ENCODE measurements at places on chromosomes 4 and X.
A peak's percentile ranks its signal among the peaks of the same experiment; 100 is the strongest.

GRCh38 chrX:123965712-123966111 is 4.2 kb downstream of the STAG2 start:
- no peak for DNase-seq

- DNase-seq = peak; percentile 79
Measured at GRCh38 chrX:107551546-107551945, 76.8 kb upstream of the PRPS1 start.

DNA sequence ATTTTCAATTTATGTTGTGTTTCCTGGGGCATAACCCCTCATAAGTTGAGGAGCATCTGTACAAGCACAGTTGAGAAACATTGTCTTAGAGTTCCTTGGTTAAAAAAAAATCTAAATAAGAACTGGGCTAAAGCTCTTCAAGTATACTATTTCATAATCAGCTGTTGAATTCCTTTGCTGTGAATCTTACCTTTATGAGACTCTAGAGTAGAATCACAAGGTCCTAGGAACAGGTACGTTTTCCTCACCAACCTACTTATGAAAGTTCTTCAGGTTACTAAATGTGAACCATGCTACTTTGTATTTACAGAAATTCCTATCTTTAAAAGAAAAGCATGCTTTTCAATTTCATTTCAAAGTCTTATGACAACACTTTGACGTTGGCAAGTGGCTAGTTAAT is 20.9 kb upstream of the SOD3 start:
- DNase-seq = no peak

DNA sequence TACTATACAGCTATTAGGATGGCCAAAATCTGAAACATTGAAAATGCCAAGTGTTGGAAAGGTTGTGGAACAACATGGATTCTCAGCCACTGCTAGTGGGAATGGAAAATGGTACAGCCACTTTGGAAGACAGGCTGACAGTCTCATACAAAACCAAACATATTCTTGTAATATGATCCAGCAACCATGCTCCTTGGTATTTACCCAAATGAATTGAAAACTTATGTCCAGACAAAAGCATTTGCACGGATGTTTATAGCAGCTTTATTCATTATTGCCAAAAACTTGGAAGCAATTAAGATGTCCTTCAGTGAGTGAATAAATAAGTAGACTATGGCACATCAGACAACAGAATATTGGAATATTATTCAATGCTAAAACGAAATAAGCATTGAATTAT is 105.8 kb upstream of the DCLK2 start:
- DNase-seq = no peak

GRCh38 chrX:110924871-110925270 is 129.3 kb upstream of the CHRDL1 start:
- DNase-seq = no peak

DNA sequence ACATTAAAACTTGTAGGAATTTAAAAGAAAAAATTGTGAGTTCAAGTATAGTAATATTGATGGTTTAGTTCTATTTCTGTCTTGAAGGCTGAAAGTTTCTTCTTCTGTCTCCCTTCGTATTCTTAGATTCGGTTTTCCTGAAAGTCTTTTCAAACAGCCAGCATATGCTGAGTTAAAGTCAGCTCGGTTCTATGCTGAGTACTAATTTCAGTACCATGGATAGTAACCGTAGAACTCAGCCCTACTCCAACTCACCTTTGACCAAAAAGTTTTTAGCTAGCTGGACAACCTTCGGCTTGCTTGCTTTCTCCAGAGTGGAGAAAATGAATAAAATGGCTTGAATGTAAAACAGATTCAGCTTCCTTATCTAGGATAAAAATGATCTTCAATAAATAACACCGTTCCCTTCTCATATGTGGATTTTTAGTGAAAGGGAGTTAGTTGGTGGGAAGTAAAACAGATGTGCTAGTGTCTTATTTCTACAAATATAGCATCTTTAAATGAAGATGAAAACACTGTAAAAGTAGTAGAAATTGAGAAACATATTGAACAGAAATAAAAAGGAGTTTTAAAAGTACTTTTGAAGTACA is 5.2 kb downstream of the POU4F2 start:
- DNase-seq = no peak

- no peak for DNase-seq
Measured at GRCh38 chr4:89008166-89008565, 48.8 kb downstream of the FAM13A start.

DNA sequence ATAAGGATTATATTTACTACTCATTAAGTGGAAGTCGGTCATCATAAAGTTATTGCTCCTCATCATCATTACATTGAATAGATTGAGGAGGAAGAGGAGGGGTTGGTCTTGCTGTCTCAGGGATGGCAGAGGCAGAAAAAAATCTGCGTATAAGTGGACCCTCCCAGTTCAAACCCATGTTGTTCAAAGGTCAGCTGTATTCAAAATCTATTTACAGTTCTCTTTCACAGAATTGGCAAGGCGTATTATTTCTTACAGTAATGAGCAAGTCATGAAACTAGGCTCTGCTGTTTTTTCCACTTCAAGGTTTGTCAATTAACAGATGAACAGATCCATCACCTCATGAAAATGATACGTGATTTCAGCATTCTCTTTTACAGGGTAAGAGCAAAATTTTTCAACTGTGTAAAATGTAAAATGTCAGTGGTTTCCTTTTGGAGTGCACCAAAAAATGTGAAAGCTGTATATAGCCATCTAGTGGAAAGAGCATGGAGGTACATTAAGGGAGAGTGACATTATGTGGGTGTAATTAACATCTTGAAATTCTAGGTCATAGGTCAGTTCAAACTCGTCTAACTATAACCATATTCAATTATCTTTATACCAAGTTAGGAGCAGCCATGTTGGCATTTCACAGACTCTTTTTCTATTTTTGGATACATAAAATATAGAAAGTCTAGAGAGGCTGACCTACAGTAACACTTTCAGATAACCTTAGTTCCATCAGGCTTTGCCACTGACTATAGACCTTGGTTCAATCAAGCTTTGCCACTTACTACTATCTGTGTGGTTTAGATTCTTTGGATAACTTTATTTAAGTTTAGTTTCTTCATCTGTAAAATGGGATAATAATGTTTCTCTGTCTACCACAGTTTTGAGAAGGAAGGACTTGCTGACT is 30.1 kb downstream of the NEIL3 start:
- peak; percentile 1 for DNase-seq

- no peak for DNase-seq
Measured at GRCh38 chr4:7512428-7512827, 77.7 kb upstream of the PSAPL1 start.

GRCh38 chrX:44951572-44952067 is 78.6 kb downstream of the KDM6A start:
- no peak for DNase-seq

GRCh38 chrX:110156167-110156754 is 153.3 kb downstream of the TMEM164 start:
- DNase-seq = no peak

GRCh38 chr4:107276052-107276451 is 239.9 kb upstream of the DKK2 start:
- DNase-seq = no peak

DNA sequence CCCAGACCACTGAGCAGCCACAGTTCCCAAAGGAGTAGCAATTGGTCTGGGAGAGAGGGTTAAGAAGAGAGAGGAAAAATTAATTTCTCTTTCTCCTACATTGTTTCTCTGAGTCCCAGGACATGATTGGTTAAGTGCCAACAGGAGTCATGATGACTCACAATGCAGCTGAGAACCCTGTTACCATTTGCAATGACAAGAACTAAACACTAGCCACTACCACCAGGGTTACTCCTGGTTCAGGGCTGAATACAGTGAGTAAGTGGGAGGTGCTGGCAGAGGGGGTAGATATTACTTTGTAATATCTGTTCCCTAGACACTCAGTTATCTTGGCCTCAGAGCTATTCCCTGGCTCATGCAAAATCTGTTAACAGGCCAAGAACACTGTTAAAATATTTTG is 18.0 kb downstream of the ETDC start:
- no peak for DNase-seq

DNA sequence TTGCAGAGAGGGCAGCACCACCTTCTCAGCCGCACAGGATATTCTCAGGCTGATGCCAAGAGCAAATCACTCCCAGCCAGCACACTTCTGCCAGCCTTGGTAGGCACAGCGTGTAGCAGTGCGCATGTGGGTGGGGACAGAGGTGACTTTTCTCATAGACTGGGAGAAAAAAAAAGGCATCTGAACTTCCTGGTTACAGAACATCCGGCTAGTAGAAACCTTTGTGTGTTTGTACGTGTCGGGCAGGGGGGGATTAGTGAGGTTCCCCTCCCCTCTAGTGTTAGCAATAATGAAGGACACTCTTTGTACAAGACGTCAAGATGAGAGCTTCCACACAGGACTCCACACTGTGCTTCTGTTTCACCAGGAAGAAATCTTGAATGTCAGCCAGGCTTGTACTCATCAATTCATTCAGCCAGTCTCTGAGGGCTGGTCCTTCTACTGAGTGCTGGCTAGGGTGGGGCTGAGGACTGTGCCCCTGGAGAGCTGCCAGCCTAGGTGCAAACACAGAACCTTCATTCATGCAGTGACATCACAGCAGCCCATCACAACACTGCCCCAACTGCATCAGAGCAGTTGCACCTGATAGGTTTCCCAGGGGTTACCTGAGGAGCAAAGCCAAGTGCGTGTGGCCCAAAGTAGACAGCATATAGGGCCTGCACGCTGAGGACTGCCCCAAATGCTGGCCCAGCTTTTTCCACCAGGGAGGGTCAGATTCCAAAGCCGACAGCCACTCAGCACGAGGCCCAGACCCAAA is 34.7 kb downstream of the SLC25A5 start:
- peak; percentile 59 for DNase-seq

- no peak for DNase-seq
Measured at GRCh38 chrX:133215017-133215416, 3.1 kb downstream of the TFDP3 start.

GRCh38 chr4:94551643-94552564 is 100.2 kb downstream of the PDLIM5 start:
- DNase-seq = no peak

DNA sequence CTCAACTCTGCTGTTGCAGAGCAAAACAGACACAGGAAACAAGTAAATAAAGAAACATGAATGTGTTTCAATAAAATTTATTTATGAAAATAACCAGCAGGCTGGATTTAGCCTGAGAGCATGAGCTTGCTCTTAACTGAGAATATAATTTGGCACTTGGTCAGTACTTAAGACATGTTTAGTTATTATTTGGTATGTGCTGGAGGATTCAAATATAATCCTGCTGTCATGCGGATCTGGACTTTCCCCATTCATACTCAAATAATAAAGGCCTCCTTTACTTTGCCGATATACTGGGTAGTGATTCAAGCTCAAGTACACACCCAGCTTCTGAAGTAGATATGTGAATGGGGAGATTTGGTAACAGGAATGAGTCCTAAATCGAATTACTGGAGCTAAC is 465.5 kb upstream of the HS3ST1 start:
- DNase-seq = no peak

GRCh38 chr4:182137343-182137742 is 105.9 kb upstream of the TENM3 start:
- no peak for DNase-seq

DNA sequence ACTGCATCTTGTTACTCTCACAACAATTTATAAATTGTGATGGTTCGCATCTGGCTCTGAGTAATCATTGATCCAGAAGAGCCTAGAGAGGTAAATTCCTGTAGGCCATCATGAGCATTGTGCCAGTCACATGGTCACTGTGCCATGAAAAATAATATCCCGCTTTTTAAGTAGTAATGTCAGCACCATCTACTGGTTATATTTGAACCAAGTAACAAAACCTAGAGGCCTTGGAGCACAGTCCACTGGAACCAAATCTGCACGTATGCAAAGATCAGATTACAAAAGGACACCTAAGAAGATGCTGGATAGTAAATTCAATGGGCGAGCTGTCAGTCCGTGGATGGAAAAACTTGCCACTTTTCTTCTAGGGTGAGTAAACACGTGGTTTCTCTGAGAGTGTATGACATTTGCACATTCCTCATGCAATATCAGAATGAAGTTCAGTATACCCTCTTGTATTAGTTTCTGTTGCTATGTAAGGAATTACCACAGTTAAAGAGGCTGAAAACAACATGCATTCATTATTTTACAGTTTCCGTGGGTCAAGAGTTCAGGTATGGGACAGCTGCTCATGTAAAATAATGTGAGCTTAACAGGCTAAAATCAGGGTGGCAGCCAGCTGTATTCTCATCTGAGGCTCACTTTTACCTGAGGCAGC is 26.8 kb downstream of the FAM114A1 start:
- DNase-seq = no peak

DNA sequence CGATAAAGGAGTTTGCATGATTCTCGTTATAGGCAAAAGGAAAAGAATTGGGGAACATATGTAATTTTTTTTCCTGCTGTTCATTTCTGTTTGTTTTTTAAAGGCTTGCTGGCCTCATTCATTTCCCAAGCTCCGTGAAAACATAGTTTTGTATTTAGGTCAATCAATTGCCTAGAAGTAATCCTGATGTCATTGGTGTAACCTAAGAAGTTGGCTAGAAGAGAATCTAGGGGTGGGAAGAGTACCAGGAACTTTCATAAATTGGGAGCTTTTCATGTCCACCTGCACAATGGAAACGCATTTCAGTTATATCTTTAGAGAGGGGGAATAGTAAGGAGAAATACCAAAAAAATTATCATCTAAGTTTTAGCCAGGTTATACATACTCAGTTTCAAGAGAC is 3.8 kb downstream of the RAPGEF2 start:
- no peak for DNase-seq

GRCh38 chr4:157804986-157805385 is 367.8 kb downstream of the GASK1B start:
- no peak for DNase-seq

DNA sequence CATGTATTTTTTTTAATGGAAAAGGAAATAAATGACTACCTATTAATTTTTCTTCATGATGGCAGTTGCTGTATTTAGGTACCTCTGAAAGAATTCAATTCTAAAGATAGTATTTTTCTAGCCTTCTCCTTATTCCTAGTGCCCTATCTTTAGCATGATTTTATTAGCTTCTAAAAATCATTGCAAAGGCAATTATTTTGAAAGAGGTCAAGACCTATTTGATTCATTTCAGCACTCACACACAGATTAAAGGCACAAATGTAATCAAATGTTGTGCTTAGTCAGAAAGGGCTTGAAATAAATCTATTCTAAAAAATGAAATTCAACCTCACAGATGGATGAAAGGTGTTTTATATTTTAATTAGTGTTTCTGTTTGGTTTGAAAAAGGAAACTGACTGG is 74.8 kb upstream of the POF1B start:
- DNase-seq = no peak

DNA sequence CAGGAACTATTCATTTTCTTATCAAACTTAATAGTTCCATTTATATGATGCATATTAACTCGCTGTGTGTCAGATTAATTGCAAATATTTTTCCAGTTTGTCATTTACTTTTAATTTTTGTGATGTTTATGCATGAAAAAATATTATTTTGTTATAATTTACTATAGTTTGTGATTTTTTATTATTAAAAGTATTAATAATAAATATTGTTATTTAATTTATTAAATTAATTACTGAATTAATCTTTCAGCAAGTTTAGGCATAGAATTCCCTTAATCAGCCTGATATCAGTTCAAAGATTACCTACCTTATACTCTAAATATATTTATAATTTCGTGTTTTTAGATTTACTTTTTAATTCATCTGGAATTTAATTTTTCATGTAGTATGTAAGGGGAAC is 15.5 kb upstream of the ATOH1 start:
- no peak for DNase-seq

- no peak for DNase-seq
Measured at GRCh38 chr4:70829492-70829891, 10.2 kb downstream of the GRSF1 start.

GRCh38 chr4:81179326-81179725 is 35.7 kb downstream of the PRKG2 start:
- no peak for DNase-seq

Data from NCI-H1105 (cell line).